Activated CD4-positive, alpha-beta T cell treated with anti-CD3 and anti-CD28 coated beads for 4 hours (primary cell): ENCODE measurements at places on chromosomes 1 and 21.

GRCh38 chr1:61424382-61424781, 300.6 kb downstream of the TM2D1 start:
- DNase-seq: no peak

- no peak for DNase-seq
These were observed 62.1 kb upstream of the PRRX1 start for GRCh38 chr1:170601866-170602265.

DNA sequence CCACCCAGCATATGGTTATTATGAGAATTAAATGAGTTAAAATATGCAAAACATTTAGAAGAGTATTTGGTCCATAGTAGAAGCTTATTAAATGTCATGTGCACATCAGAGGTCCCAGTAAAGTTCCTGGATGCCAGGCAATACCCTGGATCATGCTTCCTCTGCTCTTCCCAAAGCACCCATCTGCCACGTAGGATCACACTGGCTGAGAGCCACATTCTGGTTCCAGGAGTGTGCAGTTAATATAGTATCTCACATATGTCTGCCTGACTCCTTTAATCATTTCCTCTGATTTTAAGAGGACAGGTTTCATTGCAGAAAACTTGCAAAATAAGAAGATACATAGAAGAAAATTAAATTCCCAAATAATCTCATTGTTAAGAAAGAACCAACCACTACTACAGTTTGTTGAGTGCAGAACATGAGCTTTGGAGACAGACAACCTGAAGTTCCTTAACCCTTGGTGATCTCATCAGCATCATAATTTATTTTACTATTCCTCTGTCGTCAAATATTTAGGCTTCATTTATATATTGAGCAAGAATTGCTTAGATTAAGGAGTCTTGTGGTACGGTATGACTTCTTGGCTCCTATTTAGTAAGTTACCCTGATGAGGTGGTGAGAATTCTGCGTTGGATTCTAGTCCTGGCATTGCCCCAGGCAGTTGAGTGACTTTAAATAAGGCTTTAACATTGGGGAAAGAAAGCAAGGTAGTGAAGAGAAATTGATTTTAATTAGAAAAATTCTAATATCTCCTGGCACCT, 12.3 kb downstream of the SGIP1 start:
- no peak for DNase-seq

- DNase-seq: no peak
These were observed 86.1 kb downstream of the OMA1 start for GRCh38 chr1:58460469-58460868.

DNA sequence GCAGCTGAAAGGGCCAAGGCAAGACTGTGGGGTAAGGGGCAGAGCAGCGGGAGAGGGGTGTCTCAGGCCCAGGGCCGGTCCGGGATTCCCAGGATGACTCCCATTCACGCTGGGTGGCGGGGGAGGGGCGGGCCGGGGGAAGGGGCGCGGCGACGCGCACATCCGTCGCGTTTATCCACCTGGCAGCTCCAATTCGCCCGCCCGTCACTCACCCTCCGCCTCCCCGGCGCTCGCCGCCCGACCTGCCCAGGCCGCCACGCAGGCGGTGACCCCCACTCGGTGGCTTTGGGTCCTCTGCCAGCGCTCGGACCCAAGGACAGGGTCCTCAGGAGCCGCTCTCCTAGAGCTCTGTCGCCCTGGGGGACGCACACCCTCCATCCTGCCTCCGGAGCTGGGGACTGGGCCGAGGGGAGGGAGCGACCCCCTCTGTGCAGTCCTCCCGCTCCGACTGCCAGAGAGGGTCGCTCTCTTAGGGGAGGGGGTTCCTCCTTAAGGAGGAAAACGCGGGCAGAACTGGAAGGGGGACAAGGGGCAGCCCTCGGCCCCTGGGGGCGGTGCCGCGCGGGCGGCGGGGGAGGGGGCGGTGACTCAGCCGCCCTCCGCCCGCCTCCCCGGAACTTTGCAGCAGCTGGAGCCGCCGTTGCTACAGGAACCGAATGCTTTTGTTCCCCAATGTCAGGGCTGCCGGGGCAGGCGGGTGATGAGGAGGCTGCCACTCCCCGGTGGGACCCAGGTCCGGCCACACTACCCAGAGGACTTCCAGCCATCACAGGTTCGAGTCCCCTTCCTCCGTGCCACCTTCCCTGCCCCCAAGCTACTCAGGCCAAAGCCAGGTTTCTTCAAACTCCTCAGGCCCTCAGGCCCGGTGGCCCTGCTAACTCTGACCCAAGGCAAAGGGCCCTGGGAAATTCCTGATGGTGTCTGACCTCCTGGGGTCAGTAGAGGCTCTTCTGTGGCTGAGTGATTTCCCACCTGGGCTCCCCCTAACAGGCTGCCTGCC, 3.4 kb downstream of the ADGRB2 start:
- DNase-seq: peak; percentile 73

DNA sequence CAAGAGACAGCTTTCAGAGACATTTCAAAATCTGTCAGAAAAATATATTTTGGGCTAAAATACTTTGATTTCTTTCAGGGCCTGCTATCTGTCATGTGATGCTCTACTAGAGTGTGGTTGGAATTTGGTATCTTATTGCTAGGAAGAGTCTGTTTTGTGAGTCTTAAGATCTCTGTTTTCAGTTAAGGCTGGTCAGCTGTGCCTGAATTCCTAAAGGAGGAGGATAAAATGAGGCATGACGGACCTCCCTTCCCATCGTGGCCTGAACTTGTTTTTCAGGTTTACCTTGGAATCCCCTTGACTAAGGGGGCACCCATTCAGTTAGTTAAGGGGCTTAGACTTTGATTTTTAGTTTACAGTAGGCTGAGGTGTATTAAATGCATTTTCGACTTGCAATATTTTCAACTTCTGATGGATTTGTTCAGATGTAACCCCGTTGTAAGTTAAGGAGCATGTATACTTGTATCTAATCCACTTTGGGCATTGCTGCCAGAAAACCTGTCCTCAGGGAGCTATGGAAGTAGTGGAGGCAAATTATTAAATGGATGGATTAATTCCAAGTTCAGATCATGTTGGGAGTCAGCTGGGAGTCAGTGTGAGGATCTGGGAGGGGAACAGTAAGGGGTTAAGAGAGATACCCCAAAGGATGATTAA, 18.3 kb downstream of the CAPN2 start:
- no peak for DNase-seq

GRCh38 chr21:37849506-37850102, 66.7 kb downstream of the KCNJ6 start:
- DNase-seq: no peak

GRCh38 chr1:18091660-18092446, 15.7 kb upstream of the IGSF21 start:
- DNase-seq: no peak

DNA sequence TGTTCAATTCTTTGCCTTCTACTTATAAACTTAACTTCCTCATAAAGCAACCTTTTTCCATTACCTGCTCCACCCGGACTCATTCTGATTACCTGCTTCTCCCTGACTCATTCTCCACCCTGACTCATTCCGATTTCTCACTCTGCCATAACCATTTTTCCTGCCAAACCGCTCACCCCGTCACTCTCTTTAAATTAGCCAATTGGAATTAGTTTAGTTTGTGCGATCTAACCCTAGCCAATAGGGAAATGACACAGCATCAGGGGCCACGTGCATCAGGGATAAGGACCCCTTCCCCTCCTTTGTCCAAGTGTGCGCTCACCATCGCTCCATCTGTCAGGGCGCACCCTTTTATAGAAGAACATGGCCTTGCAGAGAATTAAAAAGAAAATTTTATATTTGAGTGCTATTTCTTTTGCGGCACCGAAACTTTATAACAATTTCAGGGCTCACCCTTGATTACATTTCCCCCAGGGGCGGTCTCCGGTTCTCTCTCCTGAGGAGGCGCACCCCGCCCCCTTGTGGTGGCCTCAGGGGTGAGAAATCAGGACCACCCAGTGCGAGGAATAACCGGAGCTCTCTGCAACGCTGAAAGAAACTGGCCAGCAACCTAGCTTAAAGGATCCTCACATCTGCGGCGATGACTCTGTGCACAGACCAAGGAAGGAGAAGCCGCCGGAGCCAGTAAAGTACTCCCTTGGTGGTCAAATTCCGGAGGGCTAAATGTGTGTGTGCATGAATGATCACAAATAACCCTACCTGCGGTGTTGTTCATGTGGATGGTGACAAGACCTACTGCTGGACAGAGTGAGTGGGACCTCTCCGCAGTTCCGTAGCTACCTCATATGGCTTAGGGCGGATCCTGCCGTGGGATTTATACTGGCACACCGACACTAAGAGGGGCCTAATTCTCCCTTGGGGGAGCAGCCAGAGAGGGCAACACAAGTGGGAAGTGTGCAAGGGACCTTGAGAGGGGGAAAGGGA, 30.3 kb upstream of the CBR3 start:
- peak; percentile 53 for DNase-seq
